Left forelimb (tissue), 1 donor: ENCODE measurements at places on chromosomes 12 and 14.

GRCh38 chr14:99621948-99622347, 17.9 kb upstream of the CCDC85C start:
- DNase-seq, result no peak

GRCh38 chr12:132160016-132160415, 15.8 kb downstream of the NOC4L start:
- DNase-seq, result no peak

GRCh38 chr14:43671716-43672485, 835.2 kb downstream of the FSCB start:
- DNase-seq, result no peak

DNA sequence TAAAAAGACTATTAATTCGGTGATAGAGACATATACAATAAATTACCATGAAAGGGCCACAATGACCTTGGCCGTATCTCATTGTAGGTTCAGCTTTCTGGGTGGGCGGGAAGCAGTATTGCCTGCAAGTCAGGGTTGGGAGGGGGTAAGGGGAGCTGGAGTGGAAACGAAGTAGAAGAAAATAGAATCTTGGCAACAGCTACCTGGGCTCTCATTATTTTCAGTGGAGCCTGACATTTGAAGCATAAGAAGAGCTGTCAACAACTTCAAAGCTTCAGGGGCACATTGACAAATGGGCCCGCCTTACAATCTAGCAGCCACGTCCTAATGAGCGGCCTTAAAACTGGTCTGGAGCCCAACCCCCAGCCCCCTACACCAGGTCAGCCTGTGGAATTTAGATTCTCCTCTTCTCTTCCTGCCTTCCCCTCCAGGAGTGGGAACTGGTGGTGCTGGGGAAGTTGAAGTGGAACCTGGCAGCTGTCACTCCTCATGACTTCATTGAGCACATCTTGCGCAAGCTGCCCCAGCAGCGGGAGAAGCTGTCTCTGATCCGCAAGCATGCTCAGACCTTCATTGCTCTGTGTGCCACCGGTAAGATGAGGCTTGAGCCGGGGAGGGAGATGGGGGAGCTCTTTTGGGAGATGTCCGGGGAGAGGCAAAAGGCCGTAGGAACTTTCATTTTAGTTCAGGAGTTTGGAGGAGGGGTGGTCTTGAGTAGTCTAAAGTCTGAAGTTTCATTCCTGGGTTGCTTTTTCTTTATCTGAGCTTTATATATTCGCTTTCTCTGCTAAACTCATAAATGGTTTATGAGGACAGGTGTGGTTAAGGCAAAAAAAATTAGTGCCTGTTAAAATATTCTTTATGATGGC, 5.0 kb downstream of the CCND2 start:
- no peak for DNase-seq

DNA sequence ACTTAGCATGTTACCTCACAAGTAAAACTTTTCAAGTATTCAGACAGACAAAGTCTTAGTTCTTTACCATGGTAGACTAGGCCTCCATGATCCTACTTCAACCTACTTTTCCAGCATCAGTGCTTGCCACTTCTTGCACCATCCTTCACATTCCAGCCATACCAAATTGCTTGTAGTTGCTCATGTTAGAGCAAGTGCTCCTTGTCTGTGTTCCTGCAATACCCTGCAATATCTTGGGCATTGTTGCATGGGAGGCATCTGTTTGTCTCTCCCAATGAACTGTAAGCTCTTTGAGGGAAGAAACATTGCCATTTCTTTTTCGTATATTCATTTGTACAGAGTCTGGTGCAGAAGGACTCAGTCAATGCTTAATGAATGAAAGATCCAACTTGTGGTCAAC, 78.0 kb downstream of the SRGAP1 start:
- no peak for DNase-seq

- no peak for DNase-seq
These were observed 67.6 kb downstream of the GTF2A1 start for GRCh38 chr14:81153187-81153586.

- DNase-seq, result no peak
These were observed 1569.0 kb upstream of the FLRT2 start for GRCh38 chr14:83960832-83961512.

DNA sequence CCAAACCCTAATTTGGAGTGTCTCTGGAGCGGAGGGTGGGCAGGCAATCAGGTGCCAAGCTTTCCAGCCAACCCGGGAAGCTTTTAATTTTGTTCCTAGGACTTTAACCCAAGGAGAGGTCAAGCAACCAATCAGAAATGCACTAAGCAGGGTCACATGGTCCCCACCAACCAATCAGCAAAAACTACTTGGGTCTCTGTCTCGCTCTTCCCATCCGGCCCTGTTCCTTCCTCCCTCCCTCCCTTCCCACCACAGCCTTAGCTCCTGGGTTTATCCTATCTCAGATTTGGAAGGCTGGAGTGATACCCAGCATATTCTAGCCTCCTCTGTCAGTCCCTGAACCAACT, 7.3 kb downstream of the HOXC5 start:
- no peak for DNase-seq
